ENCODE measurements at places on chromosomes 6 and 20.
A peak's percentile ranks its signal among the peaks of the same experiment; 100 is the strongest.

DNA sequence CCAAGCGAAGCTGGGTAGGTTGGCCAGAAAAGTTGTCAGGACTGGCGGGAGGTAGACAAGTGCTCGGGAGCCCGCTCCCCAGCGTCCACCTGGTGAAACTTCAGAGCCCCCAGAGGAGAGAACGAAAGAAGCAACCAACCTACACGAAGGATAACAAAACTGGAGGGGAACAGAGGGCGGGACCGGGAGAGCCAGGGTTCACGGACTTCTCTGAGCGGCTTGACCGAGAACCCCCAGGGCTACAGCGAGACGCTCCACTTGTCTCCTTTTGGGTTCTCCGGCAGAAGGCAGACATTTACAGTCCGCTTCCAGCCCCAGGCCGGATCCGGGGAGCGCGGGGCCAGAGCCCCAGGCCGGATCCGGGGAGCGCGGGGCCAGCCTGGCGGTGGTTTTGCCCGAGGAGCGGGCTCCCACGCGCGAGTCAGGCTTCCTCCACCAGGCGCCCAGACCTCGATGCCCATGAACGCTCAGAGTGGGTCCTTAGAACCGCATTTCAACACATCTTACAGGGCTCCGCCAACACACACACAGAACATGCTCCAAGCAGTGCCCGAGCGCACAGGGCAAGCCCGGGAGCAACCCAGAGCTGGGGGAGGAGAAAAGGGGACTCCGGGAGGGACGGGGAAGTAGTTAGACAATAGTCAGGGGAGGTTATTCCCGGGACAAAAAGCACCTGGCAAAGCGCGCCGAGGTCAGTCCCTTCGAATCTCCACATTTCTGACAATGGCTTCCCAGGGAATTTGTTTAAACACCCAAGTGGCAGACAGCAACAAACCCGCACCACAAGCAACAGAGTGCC, 1.1 kb downstream of the PTPRK start:
- peak; percentile 44 for DNase-seq

- DNase-seq, result no peak
Observed at GRCh38 chr20:40668449-40669228, 20.4 kb downstream of the MAFB start.

GRCh38 chr6:63571361-63572043, 778 bp upstream of the LOC128125822 start:
- DNase-seq, result peak; percentile 52

- DNase-seq, result no peak
Observed at GRCh38 chr20:40286975-40287531, 402.0 kb downstream of the MAFB start.

DNA sequence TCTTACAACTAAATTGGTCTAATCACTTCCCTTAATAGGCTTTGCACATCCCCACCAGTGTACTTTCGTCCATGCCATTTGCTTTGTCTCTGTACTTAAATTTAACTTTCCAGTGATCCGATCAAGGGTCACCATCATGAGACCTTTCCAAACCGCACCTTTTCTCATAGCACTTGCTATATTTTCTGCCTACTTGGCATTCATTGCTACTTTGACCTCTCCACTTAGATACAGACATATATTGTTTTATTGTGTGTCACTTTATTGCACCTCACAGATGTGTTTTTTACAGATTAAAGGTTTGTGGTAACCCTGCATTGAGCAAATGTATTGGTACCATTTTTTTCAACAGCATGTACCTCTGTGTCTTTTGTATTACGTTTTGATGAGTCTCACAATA, 14.8 kb downstream of the SUMO4 start:
- no peak for DNase-seq

DNA sequence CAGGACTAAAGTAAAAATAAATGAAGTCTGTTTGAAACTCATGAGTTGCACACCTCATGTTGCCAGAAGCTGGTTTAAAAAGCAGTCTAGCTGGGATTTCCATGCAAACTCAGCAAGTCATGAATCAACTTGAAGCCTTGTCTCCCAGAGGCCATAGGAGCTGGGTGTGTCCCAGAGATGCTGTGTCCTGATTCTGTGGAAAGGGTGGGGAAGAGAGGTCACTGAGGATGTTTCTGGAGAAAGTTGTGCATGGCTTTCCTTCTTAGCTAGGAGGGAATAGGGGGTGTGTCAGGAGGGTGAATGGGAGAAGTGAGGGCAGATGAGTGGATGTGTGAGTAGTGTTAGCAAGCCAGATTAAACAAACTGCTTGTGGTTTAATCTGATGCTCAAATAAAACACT, 111.3 kb downstream of the ADAT2 start:
- DNase-seq, result no peak

GRCh38 chr6:113442040-113442439, 415.1 kb upstream of the MARCKS start:
- DNase-seq, result no peak

- DNase-seq, result no peak
Observed at GRCh38 chr6:31877125-31877650, 1.6 kb downstream of the SLC44A4 start.

DNA sequence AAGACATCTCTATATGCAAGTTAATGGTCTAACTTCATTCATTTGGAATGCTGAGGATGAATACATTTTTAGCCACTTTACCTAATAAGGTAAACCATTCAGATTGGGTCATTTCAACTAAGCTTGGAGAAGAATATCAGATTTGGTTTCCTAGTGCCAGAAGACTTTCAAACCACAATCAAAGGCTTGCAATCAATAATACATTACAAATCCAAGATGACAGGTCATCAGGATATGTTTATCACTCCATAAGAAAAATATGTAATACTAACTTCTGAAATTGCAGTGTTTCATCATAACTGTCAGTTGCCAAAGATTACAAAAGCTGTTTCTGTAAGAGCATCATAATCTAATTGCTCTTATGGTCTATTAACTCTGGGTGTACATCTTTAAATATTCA, 654.0 kb downstream of the COL12A1 start:
- DNase-seq, result no peak

- DNase-seq, result no peak
Observed at GRCh38 chr6:41443616-41444525, 102.3 kb upstream of the FOXP4 start.

DNA sequence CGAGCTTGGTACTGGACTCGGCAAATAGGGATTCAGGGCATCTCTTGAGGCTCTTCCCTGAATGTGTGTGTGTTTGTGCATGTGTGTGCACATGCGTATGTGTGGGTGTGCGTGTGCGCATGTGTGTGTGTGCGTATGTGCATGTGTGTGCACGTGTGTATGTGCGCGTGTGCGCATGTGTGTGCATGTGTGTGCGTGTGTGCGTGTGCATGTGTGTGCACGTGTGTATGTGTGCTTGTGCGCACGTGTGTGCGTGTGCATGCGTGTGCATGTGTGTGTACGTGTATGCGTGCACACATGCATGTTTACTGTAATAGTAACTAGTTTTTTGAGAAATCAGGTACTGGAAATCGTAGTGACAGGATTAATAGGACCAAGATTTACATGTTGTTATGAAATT, 117.7 kb downstream of the SMOC2 start:
- DNase-seq, result no peak

GRCh38 chr20:54625497-54625896, 150.1 kb downstream of the DOK5 start:
- no peak for DNase-seq

DNA sequence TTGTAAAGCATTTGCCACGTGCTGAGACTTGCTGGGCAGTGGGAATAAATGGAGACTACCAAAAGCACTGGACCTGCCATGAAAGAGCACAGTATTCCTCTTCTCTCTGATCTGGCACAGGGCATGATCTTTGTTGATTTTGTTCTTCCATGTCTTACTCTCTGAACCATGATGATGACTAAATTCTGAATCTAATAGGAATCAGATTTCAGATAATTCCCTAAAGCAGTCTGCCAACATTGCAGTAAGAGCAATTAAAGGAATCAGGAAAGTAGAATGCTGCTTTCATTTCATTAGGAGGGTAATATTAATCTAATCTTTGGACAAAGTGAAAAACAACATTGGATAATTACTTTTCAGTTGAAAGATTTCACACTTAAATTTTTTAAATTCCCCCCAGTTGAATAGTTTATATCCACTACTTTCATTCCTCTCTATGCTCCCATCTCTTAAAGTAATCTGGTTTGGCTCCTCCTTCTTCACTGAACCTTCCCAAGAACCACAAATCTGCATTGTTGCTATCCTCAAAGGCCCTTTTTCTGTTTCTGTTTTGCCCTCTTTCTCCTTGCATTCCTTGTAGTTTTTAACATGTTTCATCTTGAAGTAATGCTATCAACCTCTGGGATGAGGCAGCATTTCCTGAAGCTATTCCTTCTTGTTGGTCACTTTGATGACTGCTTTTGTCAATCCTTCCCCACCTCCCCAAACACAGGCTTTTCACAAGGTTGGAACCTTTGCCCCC, 243.2 kb upstream of the TENT5A start:
- DNase-seq, result no peak

DNA sequence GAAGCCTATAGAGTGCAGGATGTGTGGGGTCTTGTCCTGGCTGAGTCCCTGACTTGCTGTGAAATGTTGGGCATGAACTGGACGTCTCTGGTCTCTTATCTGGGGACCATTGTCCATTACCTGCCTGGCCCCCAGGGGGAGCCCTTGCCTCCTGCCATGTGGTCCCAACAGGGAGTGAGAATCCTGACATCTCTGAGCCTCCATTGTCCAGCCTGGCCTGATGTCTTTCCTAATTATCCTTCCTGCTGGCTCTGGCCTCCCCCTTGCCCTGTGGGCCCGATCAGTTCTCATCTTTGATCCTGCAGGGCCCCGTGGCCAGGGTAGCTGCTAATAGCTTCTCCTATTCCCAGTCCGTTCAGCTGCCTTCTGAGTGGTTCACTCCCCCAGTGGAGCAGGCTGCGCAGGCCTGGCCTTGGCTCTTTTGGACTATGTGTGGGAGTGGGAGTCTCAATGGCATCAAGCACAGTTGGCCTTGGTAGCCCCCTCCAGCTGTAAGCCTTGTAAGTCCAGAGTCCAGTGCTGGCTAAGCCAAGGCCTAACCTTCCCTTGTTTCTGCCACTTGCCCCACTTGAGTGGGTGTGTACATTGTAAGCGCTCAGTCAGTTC, 77.9 kb upstream of the RALY start:
- peak; percentile 72 for DNase-seq

DNA sequence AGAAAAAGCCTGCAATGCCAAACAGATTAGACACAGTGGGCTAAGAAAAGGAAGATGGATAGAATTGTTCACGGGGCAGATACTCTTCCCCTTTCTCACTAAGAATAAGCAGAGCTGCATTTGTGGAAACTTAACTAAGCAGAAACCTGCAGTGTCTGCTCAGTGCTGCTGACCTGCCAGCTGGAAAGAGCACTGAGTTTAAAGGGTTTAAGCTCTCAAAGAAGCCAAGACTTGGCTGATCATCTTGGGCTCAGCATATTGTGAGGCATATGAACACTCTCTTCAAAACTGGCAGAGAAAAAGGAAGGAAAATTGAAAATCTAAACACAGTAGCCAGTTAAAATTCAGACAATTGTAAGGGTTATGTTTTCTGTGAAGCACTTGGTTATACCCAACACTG, 711.1 kb upstream of the EPHA7 start:
- no peak for DNase-seq

GRCh38 chr6:12963567-12963966, 247.0 kb downstream of the PHACTR1 start:
- no peak for DNase-seq

DNA sequence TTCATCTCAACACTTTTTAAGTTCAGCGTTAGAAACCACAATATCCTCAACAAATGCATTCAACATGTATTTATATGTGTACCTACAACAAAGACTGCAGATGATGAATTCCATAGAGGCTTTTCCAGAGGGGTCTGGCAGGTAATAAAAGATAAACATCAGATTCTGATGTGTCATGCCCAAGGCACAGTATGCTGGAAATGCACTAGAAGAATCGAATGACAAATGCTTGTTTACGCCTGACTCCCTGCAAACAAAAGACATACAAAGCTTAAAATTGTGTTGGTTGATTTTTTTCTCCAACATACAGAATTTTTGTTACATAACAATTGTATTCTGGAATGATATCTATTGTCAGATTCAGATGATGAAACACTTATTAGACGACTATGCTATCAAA, at the start of gene LGSN:
Gene LGSN, minus strand, starts transcription at position 45 of the 400 bp plus-strand sequence. Its CDS starts 40 bp downstream, at position 5.
- DNase-seq, result no peak

DNA sequence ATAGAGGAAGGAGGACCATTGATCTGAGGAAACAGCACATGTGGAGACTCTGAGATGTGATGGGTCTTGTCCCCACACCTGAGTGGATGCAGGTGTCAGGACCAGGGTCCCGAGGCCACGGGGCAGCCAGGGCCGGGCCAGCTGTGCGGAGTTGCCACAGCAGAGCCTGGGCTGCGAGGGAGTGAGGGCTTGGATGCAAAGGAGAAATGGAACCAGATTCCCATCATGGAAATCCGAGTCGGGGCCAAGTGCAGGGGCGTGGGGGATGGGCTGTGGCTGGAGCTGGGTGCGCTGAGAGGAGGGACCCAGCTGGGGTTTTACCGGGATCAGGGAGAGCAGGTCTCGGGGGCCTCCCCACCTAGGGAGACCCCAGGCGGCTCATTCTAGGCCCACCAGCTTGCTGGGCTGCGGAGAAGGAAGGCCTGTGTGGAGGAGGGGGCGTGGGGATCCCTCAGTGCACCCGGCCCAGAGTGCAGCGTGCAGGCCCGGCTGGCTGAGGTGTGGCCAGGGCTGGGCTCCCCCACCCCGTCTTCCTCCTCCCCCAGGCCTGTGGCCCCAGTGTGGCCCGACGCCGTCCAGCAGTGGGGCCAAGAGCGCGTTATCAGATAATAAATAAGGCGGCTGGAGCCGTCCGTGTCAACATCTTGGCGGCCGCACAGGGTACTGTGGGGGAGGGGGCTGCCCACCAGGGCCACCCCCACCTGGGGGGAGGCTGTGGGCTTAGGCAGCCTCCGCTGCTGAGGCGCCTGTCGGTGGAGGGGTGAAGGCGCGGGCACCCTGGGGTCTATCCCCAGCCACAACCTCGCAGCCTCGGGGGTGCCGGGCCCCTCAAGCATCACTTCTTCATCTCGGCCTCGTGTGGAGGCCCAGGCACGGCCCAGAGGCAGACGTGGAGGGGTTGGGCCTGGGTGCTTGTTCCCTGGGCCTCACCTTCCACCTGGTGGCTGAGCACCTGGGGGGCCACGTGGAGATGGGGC, 17.2 kb downstream of the GATA5 start:
- no peak for DNase-seq

DNA sequence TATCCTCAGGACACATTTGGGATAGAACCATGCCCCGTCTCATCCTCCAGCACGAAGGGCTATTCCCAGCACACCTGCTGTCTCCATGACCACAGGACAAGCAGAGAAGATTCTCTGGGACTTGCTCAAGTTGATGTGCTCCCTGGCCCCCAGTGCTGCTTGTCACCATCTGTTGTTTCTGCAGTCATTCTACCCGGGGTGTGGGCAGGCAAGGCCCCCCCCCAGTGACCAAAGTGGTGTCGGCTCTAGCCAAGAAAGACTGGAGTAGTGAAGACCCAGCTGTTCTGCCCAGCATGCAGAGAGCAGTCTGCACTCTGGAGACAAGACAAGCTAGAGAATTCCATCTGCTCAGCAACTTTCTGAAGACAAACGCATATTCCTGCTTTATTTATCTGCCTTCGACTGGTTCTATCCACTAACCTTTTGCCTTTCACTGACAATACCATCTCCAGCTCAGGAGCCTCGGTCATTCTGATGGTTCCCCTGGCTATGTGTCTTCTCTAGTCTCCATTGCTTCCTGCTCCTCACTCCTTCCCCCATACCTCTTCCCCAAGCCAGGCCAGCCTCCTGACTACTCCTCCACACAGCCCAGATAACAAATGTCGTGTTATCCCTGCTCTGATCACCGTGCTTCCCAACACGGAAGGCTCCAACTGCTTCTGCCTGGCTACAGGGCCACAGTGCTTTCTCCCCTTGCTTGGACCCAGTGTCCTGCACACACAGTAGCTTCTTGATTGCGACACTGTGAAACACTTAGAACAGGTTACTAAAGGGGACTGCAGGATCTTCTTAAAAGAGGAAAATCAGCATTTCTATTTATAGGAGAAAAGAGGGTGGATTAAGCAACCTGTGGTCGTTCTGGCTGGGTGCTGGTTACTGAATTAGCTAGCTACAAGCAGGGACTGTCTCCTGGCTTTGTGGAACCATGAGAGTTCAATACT, 86.7 kb upstream of the EMILIN3 start:
- DNase-seq, result no peak
